NCI-H524 (cell line): ENCODE measurements at places on chromosomes 1 and 21.

DNA sequence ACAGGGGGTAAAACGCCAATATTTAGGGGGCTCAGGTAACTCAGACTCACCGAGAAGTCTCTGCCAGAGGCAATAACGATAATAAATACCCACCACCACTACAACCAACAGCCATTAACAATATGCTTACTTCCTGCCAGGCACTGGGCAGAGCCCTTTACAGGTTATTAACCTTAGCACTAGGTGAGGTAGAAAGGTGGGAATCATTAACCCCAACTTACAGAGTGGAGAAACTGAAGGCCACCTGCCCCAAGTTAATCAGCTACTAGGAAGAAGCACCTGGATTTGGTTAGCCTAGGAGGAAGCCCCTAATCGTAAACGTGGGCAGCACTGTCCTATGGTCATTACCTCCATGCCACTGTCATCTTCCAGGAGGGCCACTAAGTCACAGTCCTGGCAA is 110.0 kb downstream of the UBR4 start:
- no peak for DNase-seq

GRCh38 chr1:236794585-236795034 is 482 bp upstream of the MTR start:
- no peak for DNase-seq

GRCh38 chr1:53552981-53553733 is 94.0 kb downstream of the DMRTB1 start:
- no peak for DNase-seq

DNA sequence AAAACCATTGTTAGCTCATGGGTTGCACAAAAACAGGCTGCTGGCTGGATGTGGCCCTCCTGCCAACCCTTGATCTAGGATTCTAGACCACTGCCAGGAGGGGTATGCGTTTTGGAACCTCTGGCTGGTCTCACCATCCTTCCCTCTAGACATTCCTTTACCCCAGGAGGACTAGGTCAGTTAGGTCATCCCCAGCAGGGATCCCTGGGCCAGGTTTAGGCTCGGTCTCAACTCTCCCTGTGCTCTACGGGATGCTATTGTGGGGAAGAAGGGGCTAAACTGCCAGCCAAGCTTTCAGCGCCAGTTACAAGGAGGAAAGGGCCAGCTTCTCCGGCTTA is 22.7 kb downstream of the SLC2A1 start:
- DNase-seq: no peak

DNA sequence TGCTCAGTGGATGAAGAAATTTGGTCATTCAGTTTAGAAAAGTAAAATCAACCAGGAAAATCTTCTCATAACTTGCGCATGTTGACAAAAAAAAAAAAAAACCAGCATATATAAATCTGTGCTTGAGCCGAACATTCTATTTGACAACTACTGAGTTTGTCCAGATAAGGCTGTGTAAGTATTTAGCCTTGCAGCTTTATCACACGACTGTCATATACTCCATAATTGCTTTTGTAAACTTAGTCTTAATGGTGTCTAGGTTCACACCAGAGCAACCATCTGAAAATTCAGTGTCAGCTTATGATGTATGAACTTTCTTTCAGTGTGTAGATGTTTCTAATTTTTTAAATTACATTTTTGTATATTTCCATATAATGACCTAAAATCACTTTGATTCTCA is 1173.8 kb upstream of the TMPRSS15 start:
- DNase-seq: no peak

DNA sequence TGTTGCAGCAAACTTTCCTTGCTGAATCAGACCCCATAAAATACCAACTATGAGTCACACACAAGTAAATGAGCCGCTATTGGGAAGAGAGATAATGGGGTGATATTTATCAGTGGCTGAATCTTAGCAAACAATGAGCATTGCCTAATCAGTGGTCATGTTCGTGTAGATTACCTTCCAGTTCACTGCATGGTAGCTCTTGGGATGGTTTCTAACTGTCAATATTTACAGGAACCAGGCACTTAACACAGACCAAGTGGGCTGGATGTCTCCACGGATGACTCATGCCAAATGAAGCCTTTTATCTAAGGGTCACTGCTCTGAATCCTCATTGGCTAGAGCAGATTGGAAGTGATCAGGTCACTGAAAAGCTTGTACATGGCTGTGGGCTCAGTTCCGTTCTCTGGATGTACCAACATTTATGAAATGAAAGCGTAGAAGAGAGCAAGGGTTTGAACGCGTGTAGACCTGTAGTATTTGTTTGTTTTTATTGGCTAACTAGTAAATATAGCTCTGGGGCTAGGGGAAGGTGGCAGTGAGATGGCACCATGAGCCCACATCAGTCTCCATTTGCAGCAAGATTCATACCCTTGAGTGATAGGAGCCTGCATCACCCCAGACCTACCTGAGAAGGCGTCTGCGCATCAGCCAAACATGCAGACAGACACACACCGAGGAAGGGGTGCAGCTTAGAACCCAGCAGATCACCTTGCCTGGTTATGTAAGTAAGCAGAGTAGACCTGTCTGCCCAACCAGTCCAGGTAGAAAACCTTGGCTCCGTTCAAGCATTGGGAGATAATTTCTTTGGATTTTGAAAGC is 153.3 kb downstream of the TOMM20 start:
- DNase-seq: no peak

- DNase-seq: no peak
Observed at GRCh38 chr1:2802421-2802961, 998 bp upstream of the TTC34 start.

DNA sequence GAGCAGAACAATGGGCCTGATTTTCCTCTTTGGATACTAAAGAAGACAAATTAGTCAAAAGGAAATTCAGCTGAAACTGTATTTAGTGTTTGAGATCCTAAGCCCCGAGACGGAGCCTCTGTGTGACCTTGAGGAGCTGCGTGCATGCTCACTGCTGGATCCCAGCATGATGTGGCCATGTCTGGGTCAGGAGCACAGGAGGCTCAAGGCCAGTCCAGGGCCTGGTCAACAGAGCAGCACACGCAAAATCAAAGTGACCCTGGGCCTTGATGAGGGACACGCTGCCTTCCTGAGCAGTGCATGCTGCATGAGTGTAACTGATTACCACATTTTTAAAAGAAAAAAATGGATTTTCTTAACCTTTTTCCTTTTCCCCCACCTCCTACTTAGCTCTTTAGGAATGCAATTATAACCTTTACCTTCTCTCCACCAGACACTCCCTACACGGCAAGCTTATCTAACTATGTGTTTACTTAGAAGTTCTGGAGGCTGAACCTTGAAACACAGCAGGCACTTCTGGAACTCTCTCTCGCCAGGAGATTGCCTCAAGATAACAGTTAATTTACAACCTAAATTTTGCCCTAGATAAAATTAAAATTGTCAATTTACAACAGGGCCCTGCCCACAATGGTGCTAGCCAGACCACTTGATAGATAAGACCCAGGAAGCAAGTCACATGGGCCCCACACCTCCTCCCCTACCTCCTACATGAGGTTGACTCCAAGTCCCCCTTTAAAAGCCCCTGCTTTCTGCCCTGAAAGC is 144.6 kb downstream of the LRIG2 start:
- no peak for DNase-seq

DNA sequence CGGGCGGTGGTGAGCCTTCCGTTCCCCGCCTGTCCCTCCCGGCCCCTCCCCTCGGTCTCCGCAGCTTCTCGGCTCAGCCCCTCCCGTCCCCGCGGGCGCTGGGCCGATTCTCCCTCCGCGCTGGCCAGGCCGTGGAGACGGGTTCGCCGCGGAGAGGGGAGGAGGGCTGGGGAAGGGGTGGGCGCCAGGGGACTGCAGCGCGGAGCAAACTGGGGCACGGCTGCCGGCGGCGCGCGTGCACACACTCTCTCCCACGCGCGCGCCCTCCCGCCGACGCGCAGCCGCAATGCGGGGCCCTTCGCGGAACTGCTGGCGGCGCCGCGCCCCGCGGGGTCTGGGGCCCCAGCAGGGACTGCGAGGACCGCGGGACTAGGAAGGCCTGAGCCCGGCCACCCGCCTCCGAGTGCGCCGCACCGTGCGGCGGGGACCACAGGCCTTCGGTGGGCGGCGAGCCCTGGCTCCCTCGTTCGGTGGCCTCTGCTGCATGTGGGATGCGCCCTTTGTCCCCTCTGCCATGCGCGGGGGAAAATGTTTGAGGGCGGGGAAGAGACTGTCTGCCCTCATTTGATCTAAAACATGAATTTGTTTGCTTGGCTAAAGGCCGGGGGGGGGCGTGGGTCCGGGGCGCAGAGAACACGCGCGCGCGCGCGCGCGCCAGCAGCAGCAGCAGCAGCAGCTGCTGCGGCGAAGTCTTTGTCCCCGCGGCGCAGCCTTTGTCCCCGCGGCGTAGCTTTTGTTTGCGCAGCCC is 90.7 kb upstream of the VAMP3 start:
- DNase-seq: no peak

DNA sequence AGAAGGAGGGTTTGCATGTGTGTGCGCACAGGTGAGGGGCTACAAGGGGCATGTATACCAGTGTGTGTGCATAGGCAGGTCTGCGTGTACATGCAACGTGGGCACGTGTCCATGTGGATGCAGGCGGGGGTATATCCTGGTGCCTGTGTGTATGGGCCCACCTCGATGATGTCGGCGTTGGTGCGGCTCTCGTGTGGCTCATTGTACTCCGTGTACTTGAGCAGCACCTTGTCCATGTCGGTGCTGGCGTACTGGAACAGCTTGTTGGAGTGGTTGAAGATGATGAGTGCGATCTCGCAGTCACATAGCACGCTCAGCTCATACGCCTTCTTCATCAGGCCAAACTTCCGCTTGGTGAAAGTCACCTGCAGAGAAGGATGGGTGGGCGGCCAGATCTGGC is 18.3 kb downstream of the MEF2D start:
- DNase-seq: no peak

DNA sequence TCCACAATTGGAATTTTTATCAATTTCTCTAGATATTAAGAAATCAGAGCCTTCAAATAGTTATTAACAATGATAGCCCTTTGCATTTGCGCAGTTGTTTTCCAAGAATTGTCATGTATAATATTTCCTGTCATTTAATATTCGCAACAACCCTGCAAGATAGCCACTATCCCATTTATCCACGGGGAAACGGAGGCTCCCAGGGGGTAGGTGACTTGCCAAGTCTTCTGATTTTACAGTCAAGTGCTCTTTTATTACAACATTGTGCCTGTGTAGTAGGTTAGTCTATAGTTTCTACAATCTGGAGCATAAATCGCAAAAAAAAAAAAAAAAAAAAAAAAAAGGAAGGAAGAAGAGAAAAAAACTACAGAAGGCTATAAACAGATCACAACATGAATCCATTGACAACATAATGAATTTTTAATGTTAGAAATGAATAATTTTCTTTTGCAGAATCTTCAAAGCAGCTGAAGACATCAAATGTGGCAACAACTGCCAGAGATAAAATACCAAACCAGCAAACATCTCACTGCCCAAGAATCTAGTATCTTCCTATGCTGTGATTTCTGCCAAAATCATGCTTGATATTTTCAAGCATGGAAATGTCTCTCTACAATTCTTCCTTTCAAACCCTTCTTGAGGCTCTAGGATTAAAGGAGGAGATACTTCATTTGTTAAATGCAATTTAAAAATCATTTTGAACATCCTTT is 125.5 kb downstream of the PTPN14 start:
- no peak for DNase-seq

DNA sequence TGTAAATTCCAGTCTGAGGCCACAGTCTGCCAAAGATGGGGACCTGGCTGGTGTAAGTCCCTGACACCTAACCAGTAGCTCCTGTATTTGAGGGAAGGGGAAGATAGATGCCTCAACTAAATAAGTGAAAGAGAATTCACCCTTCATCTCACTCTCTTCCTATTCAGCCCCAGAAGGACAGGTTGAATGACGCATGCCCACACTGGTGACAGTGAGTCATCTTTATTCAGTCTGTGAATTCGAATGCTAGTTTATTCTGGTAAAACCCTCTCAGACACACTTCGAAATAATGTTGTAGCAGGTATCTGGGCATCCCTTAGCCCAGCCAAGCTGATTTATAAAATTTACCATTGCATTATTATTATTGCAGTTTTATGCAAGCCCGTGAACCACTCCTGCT is 617.0 kb upstream of the PRMT6 start:
- DNase-seq: no peak

DNA sequence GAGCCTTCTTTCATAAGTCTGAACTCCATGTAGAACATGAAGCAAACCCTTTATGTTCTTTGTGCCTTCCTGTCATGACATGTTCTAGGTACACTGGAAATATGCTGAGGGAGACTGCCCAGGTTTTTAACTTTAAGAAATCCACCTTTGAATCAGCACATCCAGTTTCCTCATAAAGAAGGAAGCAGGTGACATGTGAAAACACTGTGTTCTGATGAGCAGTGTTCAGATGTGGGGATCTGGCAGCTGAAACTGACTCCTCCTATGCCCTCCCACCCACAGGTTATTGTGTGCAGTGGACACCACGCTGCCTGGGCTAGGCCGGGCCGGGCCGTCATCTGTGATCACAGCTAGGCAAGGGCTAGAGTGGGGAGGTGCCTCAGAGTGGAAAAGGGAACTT is 51.1 kb downstream of the CNN3 start:
- no peak for DNase-seq

- no peak for DNase-seq
Observed at GRCh38 chr1:1020415-1021009, 592 bp downstream of the AGRN start.

DNA sequence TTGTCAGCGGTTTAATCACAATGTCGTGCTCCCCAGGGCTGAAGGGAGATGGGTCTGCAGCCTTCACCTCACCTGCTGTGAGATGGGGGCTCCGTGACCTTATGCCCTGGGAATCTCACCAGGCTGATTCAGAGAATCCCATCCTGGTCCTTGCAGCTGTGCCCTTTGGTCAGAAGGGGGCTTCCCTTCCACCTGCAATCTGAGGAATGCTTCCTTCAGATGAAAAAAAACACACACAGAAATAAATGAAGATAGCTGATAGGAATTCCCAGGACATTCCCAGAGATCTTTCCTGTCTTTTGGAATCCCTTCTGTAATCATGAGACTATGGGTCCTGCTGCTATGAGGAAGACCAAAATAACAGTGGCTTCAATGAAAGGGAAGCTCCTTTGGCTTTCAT is 127.0 kb upstream of the VAMP3 start:
- DNase-seq: no peak

- DNase-seq: no peak
Observed at GRCh38 chr1:56265216-56265615, 314.1 kb downstream of the PLPP3 start.

DNA sequence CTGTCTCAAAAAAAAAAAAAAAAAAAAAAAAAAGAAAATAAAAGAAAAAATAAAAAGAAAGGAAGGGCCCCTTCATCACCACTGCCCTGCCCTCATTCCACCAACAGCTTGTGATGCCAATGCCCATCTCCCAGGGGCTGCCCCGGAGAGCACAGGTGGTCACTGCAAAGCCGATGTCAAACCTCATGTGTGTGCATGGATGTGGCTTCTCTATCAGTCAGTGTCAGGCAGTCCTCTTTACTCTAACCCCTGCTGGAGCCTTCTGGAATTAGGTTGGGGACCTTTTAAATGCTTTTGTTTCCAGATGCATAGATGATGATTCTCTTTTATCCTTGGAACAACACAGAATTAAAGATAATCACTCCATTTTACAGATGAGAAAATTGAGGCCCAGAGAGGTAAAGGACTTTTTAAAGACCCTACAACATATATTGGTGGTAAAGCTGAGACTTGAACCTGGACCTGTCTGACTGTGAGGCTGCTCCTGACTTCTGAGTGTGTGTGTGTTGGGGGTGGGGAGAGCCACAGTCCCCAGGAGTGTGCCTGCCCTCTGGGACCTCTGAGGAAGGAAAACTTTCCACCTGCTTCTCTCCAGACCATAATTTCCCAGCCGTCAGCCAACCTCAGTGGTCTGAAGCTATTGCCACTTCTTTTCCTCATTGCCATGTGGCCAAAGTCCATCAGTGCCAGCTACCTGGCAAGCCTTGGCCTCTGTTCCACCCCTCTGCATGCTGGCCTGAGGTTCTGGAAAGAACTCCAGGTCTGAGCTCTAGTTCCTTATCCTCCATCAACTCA is 3.0 kb upstream of the TMEM54 start:
- no peak for DNase-seq

GRCh38 chr1:62068416-62068843 is 126.2 kb upstream of the L1TD1 start:
- no peak for DNase-seq
